Activated CD8-positive, alpha-beta memory T cell treated with anti-CD3 and anti-CD28 coated beads, Interleukin-2, amount 50 U/mL, for 48 hours (primary cell): ENCODE measurements at places on chromosomes 5 and 9.
A peak's percentile ranks its signal among the peaks of the same experiment; 100 is the strongest.

DNA sequence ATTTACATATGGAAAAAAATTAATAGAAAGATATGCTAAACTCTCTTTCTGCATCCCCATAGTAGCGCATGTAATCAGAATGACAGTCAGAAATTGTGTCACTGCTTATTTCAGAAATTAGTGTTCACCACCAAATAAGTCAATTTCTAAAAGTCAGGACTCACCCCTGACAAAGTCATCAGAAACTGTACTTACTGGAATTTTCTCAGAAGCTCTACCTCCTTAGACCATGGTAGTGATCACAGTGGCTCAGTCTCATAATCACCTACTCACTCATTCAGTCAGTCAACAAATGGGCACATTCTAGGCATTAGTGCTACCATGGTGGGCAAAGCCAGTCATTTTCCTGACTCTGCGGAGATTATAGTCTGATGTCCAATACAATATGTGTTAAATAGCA lies 22.0 kb downstream of the THBS4 start:
- DNase-seq, result no peak

- DNase-seq, result no peak
Observed at GRCh38 chr5:110940136-110940535, 131.4 kb upstream of the TSLP start.

- no peak for DNase-seq
Observed at GRCh38 chr9:111502506-111502905, 18.3 kb upstream of the ECPAS start.

DNA sequence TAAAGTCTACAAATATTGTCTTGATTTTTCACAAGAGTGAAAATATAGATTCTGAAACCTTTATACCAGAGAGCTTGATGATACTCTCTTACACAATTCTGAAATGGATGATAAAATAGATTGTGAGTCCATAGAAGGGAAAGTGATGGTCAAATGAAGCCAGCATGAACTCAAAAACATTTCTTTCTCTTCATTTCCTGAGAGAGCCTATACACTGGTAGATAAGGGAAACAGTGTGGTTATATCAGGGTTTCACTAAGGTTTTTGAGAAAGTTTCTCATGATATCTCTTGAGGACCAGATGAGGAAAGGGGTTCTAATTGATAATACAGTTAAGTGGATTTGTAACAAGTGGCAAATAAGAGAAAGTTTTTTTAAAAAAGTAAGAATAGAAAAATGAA lies 254.1 kb downstream of the PJA2 start:
- DNase-seq, result no peak

- DNase-seq, result no peak
Observed at GRCh38 chr5:177003649-177004048, 2.9 kb downstream of the UIMC1 start.

DNA sequence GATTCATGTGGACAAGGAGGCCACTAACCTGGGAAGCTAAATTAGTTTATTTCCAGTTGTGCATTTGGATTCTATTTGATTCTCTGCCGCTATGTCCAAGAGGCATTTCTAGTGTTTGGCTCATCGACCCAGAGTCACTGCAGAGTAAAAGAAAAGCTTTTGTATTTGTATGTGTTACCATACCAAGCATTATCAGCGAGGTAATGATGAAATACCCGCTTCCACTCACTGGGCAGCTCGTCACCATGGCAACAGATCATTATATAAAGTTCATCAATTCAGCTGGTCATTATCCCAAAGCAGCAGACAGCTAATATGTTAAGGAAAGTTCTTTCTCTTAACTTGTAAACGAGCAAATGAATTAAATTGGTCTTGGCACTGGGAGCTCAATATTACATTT lies 380.3 kb downstream of the SEMA5A start:
- no peak for DNase-seq

- no peak for DNase-seq
Observed at GRCh38 chr9:20618361-20618802, 3.9 kb downstream of the MLLT3 start.

DNA sequence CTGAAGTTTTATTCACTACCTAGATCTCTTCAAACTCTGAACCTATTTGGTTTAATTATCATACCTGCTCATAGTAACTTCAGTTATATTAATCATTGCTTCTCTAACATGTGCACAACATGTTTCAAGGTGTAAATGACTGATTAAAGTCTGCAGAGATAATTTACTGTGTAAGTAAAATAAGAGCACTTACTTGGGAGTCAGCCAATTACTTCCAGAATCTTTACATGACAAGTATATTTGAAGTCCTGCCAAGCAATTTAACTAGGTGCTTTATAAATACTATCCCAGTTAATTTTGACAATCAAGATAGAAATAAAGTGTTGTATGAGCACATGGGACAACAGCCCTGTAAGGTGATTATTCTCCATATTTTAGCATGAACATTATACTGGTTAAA lies 109.9 kb downstream of the RFX3 start:
- DNase-seq, result no peak

GRCh38 chr9:131259432-131259898 lies 16.8 kb downstream of the FAM78A start:
- DNase-seq, result no peak

DNA sequence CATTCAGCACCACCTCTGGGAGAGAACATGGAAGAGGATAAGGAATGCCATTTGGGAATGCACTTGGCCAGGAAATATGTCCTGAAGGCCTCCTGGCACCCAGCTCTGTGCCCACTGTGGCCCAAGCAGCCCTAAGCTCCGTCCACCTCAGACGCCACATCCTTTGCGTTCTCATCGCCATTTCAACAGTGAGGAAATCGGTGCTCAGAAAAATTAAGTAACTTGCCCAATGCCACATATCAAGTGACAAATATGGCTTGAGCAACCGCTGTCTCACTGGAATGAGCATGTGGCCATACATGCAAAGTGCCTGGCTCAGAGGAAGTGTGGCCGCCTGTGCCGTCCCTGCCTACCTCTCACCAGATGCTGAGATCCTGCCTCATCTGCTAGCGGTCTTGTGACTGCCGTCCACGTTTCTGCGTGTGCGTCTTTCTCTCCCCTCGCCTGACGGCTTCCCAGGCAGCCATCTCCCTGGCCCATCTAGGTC lies 984 bp upstream of the DOK3 start:
- DNase-seq, result no peak

DNA sequence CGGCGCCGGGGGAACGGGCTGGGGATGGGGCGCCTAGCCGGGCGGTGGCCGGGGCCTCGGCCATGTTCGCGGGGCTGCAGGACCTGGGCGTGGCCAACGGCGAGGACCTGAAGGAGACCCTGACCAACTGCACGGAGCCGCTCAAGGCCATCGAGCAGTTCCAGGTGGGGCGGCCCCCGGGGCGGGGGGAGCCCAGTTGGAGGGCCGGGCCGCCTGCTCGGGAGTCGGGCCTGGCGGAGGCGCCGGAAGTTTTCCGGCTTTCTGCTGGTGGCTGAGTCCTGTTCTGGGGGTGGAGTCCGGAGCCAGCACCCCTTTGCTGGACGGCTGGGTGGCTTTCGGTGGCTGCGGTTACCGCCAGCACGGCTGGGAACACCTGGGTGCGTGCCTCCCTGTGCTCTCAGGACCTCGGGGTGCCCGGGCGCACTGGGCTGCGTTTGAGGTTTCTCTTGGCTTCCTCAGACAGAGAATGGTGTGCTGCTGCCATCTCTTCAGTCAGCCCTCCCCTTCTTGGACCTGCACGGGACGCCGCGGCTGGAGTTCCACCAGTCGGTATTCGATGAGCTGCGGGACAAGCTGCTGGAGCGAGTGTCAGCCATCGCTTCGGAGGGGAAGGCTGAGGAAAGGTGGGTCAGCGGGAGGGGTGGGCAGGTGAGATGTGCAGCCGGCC lies 454 bp downstream of the NELFB start:
- peak; percentile 77 for DNase-seq

DNA sequence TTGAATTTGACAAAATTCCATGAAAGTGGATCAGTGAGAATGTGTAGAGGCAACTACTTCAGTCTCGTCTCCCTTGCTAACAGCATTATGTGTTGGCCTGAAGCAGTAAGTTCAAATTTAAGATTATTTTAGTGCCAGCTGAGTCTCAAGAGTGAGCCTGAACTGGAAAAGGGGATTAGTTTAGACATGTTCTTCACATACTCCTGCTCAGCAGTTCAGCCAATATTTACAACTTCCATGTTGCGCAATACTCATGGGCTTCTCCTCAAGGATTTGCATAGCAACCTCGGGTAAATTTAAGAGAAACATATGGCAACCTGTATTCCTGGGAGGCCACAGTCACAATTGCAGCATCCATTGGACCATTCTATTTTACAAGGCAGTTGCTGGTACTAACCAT lies 553.8 kb downstream of the PTPRD start:
- DNase-seq, result no peak

DNA sequence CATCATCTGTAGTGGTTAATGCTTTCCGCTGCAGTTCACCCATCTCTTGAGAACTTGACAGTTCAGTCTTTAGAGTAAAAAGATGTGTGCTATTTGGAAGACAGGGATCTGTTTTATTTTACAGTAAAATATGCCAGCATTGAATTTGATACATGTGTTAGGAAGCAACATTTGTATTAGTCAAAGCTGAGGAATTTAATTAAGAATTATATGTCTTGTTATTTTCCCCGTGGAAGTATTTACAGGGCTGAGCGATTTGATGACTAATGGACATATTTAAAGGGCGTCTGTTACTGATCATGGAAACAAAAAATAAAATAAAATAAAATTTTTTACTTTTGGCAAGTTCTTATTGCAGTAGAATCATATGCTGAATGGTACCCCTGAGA lies 101.3 kb downstream of the PAM start:
- no peak for DNase-seq

GRCh38 chr9:136358016-136358415 lies 5.5 kb downstream of the DNLZ start:
- no peak for DNase-seq

DNA sequence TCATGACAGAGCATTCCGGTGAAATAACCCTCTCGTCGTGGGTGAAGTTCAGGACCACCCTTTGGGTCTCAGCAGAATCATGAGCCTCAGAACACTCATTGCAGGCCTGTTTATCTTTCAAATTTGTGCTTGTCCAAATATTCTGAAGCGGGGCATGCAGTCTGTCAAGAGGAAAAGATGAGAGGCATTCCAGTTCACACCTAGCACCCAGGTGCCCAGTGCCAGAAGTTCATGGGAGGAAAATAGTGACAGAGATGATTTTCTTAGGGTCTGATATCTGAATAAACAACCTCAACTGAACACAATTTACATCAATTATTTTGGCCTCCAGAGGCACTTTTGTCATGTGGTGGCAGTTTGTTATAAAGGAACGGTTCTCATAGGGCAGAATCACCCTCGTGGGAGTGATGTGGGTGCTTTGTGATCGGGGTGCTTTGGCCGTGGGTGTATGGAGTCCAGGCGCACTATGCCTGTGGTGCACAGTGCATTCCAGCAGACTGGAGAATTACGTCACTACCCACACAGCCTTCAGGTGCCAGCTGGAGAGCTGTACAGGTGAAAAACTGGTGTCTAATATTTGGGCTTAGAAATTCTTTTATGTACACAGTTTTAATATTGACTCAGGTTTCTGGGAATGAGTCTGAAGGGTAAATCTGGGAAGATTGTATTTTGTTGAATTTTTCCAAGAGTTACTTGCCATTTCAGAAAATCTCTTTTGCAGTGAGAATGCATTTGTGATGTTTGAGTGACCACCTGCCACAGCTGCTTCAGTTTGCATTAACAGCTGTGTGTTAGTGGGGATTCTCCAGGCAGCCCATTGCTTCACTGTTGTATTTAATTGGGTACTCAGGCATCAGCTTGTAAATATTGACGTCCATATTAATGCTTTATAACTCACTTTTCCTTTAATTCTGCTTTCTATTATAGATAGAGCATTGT lies 289.3 kb downstream of the FANCC start:
- DNase-seq, result no peak

DNA sequence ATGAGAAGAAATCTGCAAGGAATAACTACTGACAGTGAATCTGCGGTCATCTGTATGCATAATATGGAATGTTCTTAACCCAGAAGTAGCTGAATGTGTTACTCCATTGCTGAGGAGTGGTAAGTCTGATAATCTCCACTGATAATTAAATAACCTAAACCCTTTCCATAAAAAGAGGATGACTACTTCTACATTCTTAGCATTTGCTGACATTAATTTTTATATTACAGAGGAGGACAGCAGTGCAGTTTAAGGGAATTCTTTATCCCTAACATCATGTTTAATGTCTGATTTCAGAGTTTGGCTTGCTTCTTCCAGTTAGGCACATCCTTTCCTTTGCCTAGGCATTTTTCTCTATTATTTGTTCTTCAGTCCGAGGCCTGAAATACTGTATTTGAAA lies 52.2 kb downstream of the CDC42SE2 start:
- DNase-seq, result no peak

DNA sequence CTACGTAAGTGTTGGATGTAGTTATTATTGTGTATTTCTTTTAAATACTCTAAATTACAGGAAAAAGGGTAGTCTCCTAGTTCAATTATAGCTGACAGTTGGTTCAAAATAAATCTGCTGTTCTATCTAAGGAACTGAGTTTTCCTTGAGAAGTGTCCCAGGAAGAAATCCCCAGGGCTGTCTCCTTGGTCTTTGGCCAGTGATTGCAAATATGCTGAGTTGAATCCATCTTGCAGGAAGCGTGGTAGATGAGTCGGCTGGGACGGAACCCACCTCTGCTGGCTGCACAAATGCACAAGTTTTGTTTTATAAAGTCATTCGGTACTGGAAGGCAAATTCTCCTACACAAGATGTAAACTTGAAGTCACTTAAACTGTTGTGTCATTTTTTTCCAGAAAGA lies 30.2 kb upstream of the HOMER1 start:
- DNase-seq, result no peak

DNA sequence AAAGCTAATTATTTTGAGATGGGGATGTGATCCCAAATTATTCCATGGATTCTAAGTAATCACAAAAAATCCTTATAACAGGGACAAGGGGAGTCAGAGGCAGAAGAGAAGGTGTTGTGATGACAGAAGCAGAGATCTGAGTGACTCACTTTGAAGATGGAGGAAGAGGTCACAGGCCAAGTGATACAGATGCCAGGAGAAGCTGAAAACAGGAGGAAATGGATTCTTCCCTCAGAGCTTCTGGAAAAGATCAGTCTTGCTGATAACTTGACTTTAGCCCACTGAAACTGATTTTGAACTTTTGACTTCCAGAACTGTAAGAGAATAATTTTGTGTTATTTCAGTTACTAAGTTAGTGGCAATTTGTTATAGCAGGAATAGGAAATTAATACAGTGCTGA lies 105.3 kb downstream of the GCNT1 start:
- no peak for DNase-seq
